ENCODE measurements at places on chromosomes 3 and 15.

DNA sequence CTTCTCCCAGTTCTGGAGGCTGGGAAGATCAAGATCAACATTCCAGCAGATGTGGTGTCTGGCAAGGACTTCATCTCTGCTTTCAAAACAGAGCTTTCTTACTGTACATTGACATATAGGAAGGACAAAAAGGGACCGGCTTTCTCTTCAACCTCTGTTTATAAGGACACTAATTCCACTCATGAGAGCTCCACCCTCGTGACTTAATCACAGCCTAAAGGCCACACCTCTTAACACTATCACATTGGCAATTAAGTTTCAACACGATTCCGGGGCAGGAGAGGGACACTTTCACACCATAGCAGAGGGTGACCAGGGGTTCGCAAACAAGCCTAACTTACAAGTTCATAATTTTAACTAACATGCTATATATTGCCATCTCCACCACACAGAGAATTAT is 231.5 kb downstream of the MAGI1 start:
- no peak for DNase-seq

GRCh38 chr3:124635169-124635539 is 95.1 kb upstream of the UMPS start:
- DNase-seq: no peak

GRCh38 chr3:21790466-21790865 is 39.5 kb upstream of the ZNF385D start:
- no peak for DNase-seq

DNA sequence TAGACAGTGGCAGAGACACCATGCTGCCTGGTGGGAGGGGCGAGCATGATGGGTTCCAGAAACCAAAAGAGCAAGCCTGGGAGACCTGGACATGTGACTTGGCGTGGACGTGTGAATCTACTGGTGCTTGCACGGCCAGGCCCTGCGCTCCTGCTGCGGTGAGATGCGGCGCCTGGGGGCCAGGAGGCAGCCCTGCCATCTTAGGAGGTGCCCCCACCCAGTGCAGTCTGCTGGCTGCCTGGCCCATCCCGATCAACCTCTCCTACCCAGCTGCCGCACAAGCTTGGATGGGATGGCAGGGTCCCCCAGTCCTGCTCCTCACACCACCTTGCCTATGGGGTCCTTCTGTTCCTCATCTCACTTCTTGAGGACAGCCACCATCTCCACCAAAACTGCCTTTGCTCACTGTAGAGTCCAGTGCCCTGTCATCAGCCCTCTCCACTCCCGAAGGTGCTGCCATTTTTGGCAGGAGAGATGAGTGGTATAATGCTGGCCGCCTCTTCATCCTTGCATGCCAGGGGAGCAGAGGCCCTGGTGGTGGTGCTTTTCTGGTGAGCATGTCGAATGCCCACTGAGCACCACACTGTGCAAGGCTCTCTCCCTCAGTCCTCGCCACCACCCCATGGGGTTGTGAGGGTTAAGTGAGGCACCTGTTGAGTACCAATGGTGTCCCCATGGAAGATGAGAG is 3.1 kb upstream of the ABTB1 start:
- no peak for DNase-seq

DNA sequence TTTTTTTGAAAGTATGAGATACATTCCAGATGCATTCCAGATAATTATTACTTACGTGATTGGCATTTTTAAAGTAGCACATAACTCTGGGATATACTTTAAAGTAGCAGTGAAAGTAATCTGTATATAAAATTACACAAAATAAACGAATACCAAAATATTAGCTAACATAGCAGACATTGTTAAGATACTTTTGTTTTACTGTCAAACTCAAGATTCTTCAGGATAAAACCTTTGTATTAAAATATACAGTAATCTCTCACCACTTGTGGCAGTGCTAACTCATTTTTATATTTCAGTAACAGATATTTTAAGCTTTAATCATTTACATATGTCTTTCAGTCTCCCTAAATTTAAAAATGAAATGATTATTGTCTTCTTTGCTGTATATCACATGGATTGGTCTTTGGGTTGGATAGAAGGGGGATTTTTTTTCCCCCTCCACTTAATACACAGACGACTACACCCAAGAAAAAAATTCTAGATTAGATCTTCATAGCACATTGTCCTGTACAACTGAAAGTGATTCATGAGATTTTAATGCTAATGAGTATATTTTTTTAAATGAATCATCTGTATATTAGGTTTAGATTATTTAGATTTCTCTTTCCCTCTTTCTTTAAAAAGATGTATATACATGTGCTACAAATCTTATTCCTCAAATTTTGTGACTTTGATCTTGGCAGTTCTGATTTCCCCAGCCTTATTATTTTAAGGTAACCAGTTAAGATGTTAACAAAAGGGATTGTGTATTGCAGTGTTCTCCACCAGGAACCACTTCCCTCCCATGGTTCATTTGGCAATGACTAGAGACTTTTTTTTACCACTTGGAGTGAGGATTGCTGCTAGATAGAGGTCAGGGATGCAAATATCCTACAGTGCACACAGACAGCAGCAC is 24.5 kb upstream of the EBLN2 start:
- DNase-seq: no peak

DNA sequence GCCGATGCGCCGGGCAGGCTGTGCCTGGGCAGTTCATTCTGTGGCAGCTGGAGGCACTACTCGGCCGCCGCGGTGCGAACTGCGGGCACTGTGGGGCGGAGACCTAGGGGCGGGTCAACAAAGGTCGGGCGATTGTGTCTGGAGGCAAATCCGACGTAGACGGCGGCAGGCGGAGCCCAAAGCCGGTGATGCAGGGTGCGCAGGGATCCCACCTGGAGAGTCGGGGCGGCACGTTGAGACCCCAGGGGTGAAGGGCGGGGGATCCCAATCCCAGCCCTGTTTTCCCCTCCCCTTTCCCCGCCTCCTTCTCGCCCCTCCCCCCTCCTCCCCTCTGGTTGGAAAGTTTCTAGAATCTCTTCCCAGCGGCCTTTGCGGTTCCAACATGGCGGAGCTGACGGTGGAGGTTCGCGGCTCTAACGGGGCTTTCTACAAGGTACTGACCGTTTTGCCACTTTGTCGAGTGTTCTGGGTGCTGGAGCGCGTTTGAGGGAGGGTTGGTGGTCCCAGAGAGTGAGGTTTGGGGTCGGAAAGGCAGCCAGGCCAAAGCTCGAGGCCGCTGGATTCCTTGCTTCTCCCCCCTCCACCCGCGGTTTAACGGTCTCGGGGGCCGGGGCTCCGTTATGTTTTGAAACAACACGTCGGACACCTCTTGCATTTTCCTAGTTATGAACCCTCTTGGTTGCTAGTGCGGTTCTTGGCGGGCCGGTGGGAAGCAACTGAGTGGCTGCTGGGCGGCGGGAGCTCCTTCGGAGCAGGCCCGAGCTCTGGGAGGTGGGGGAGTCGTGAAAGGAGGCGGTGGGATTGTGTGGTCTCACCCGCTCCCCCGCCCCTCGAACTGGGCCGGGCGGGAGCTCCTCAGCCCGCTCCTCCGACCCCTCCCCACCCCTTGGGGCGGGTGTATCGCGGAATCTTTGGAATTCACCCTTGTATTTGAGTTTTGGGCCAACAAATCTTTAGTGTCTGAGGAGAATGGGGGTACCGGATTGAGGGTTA is at the start of gene FXR1:
Gene FXR1, plus strand, starts transcription at position 367 of the 993 bp plus-strand sequence. Its CDS starts 16 bp downstream, at position 383.
- DNase-seq: peak; percentile 95

GRCh38 chr15:43086551-43086950 is 19.3 kb downstream of the UBR1 start:
- DNase-seq: no peak

DNA sequence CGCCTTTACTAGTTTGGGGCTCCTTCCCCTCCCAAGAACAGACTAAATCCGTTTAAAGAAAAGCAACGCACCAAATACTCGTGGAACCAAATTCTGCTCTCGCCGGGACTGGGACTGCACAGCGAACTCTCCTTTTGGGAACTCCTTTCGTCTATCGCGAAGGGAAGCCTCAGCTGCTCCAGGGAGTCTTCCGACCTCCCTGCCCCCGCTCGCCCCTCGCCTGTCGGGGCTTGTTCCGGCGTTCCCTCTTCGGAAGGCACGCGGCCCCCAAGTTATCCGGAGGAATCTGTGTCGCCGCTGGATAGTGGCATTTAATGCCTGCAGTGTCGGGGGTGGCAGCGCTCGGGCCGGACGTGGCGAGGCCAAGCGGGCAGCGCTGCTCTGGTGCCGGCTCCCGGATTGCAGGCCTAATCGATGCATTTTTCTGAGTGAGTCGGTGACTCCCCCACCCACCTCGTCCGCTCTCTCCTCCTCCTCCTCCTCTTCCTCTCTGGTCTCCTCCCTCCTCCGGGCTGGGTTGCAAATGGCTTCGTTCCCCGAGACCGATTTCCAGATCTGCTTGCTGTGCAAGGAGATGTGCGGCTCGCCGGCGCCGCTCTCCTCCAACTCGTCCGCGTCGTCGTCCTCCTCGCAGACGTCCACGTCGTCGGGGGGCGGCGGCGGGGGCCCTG is at the start of gene TRIM71:
Gene TRIM71, plus strand, starts transcription at position 440 of the 671 bp plus-strand sequence. Its CDS starts 84 bp downstream, at position 524.
- peak; percentile 58 for DNase-seq

GRCh38 chr15:74907163-74907870 is 666 bp upstream of the FAM219B start:
- DNase-seq: no peak

GRCh38 chr3:58153371-58153770 is 57.4 kb downstream of the DNASE1L3 start:
- DNase-seq: no peak

- DNase-seq: no peak
Measured at GRCh38 chr15:82133251-82133650, 87.4 kb upstream of the MEX3B start.
